Keratinocyte (primary cell): ENCODE measurements at places on chromosomes 6 and 20.
A peak's percentile ranks its signal among the peaks of the same experiment; 100 is the strongest.

GRCh38 chr6:12289365-12289919 is 719 bp upstream of the EDN1 start:
- peak overlapping the region; percentile 84 for H3K27ac ChIP-seq
- peak overlapping the region; percentile 97 for H3K4me3 ChIP-seq
- no peaks in the 10 kb centered on the region for H3K27me3 ChIP-seq
- H3K36me3 ChIP-seq: peaks cover 4% of the 10 kb centered on the region
- no peak for DNase-seq
- H3K4me1 ChIP-seq: peaks cover 55% of the 10 kb centered on the region

DNA sequence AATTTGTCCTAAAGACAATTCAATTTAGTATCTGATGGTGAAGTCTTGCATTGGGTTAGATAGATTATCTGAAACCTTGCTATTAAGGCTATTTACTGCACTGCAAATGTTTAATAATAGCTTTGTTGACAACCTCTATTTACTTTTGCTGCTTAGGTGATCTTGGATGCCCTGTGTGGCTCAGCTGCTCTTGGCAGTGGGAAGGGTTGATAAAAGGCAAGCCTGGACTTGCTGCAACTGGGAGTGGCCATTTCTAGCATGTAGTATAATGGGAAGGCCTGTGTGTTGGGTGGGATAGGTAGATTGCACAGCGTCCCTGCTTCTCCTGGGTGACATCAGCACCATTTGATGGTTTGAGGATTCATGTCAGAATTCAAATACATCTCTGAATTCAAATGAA is 49.1 kb downstream of the ARMC2 start:
- H3K36me3 ChIP-seq: no peaks in the 10 kb centered on the region
- DNase-seq: peak; percentile 36
- peaks cover 28% of the 10 kb centered on the region for H3K4me1 ChIP-seq
- H3K27me3 ChIP-seq: no peaks in the 10 kb centered on the region

DNA sequence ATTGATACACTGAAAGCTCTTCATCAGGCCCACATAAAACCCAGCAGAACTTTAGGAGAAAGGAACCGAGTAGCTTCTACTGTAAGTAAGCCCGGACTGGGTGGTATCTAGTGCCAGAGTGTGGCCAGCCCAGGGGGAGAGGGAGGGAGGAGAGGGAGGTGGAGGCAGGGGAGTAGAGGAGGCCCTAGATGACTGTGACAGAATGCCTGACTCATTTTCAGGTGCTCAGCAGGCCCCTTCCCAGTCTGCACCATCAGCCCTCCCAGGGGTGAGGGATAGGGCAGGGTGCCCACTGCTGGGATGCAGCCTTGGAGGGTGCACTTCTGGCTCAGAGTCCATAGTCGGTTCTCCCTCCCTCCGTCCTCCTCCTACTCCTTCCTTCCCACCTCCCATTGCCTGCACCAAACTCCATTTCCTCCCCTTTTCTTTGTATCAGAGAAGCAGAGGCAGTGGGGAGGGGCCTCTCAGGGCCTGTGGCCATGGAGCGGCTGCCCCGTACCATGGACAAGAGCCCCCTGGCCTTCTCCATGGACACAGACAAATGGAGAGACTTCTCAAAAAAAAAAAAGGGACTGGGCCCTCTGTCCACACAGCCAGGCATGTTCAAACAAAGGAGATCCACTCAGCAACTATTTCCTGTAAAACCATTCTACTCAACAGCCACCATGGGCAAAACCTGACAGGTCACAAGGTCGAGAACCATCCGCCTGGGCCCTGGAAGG is 184.9 kb upstream of the SNX9 start:
- H3K4me1 ChIP-seq: no peaks in the 10 kb centered on the region
- no peak overlapping the region for H3K27ac ChIP-seq

DNA sequence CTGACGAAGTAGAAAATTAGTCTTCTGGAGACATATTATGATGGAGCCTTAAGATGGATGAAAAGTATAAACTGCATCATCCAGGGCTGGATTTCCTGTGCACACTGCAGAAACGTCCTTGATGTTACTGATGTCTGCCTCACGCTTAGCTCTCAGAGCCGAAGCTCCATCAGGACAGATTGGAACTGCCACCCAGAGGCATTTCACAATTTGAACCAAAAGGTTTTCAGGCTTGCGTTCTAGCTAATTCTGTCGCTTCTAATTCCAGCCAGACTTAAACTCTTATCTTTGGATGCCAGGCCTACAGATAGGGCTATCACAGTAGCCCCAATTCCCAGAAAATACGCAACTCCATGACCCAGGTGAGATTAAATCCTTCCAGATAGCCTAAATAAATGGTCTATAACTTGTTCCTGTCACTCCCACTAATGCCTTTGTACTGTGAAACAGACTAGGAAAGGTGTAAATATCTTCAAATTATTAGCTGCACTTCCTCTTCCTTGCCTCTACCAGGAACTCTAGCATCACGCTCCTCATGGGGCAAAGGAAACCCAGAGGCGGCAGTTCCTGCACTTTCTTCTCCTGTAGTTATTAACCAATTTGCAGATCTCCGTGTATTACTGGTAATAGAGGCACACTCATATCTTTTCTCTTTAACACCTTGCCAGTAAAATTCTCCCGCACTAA is 634.6 kb downstream of the PRKN start:
- no peaks in the 10 kb centered on the region for H3K4me1 ChIP-seq
- no peak overlapping the region for H3K4me3 ChIP-seq
- no peaks in the 10 kb centered on the region for H3K27me3 ChIP-seq
- H3K36me3 ChIP-seq: no peaks in the 10 kb centered on the region

GRCh38 chr20:36815454-36816091 is 42.0 kb upstream of the DSN1 start:
- peaks cover 42% of the 10 kb centered on the region for H3K36me3 ChIP-seq
- no peaks in the 10 kb centered on the region for H3K27me3 ChIP-seq
- H3K4me1 ChIP-seq: peaks cover 6% of the 10 kb centered on the region
- no peak overlapping the region for H3K27ac ChIP-seq

DNA sequence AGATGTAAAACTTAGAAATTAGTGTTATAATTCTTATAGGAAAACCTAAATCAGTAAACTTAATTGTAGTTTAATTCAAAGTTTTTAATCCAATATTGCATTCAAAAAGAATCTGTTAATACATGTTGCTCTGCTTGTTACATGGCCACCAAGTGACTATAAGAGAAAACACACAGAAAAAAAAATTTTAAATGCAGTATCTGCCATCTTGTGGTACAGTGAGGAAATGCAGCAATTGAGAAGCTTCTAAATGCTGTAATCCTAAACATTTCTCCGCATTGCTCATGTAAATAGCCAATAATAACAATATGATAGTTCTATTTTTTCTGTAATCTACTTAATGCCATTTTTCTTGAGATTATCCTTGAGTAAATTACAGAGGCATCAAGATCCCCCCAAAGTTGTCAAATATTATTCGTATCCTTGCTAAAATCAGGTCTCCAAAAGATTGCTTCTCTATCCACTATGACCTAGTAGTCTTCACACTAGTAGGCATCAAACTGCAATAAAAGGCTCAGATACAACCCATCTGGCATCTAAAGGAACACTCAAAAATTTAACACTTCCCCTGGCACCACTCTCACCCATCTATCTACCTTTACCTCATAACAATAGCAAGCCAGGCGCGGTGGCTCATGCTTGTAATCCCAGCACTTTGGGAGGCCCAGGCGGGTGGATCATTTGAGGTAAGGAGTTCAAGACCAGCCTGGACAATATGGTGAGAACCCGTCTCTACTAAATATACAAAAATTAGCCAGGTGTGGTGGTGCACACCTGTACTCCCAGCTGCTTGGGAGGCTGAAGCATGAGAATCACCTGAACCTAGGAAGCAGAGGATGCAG is 34.6 kb downstream of the HDAC2 start:
- H3K27ac ChIP-seq: no peak overlapping the region
- peaks cover 5% of the 10 kb centered on the region for H3K36me3 ChIP-seq
- peak; percentile 2 for DNase-seq
- no peaks in the 10 kb centered on the region for H3K4me1 ChIP-seq

DNA sequence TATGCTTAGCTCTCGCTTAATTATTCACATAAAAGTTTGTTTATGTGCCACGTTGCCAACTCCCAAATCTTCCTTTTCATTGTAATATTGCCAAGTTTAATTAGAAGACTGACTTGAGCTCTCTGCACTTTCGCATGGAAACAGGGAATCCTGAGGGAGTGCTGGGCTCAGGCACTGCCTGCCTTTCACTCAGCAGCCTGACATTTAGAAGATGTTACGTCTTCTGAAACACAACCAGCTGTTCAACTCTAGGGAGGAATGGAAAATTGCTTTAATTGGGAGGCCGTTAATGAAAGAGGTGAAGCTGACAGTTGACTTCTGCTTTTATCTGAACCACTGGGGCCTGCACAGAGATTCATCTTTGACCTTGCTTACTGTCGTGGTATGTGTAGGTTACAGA is 77.4 kb upstream of the MTHFD1L start:
- no peak for DNase-seq
- no peak overlapping the region for H3K4me3 ChIP-seq
- no peaks in the 10 kb centered on the region for H3K27me3 ChIP-seq
